ENCODE measurements at places on chromosomes 7 and 10.
A peak's percentile ranks its signal among the peaks of the same experiment; 100 is the strongest.

GRCh38 chr10:47092831-47093230 is 181.6 kb downstream of the PTPN20 start:
- DNase-seq: no peak
- no peak overlapping the region for H3K4me3 ChIP-seq
- H3K4me1 ChIP-seq: no peaks in the 10 kb centered on the region
- no peaks in the 10 kb centered on the region for H3K36me3 ChIP-seq
- no peak overlapping the region for H3K27ac ChIP-seq

DNA sequence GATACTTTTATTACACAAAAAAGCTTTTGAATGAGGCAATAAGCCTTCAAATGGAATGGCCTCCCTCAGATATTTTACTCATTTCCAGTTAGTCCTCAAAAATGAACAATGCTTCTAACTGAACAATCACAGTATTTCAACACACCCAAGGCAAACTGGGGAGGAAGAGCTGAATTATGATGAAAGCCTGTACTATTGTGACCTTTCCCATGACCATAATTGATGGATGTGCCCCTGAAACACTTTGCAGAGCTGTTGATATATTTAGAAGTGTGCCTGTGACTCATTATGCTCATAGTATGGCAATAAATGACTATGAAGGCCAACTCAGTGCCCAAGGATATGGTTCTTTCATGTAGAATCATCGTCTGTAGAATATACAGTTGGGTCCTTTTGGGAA is 248.1 kb downstream of the AHR start:
- H3K4me3 ChIP-seq: no peak overlapping the region
- peaks cover 30% of the 10 kb centered on the region for H3K4me1 ChIP-seq
- no peak overlapping the region for H3K27ac ChIP-seq
- DNase-seq: no peak

- H3K4me3 ChIP-seq: no peak overlapping the region
- H3K4me1 ChIP-seq: no peaks in the 10 kb centered on the region
- peaks cover 8% of the 10 kb centered on the region for H3K27me3 ChIP-seq
Observed at GRCh38 chr10:15747632-15748031, 27.9 kb upstream of the ITGA8 start.

DNA sequence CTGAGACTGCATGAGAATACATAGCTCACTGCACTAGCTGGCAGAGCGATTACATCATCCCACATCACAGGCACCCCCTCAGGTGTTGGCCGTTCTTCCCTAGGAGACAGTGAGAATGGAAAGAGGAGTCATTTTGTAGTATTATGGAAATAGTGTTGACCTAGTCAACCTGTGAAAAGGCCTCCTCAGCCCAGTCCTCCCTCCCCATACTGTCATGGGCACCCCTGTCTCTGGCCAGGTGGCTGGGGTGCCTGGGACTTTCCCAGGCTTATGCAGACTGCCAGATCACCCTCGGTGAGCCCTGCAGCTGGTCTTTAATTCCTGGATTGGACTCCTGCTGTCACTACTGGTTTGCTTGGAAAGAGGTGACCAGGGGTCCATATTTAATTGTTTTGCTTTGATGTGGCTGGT is 4.0 kb downstream of the INPP5A start:
- H3K36me3 ChIP-seq: no peaks in the 10 kb centered on the region
- H3K27me3 ChIP-seq: no peaks in the 10 kb centered on the region
- H3K4me1 ChIP-seq: peaks cover 44% of the 10 kb centered on the region
- no peak overlapping the region for H3K4me3 ChIP-seq
- peak overlapping the region; percentile 63 for H3K27ac ChIP-seq

GRCh38 chr7:107302250-107302847 is 133.5 kb downstream of the HBP1 start:
- peaks cover 6% of the 10 kb centered on the region for H3K36me3 ChIP-seq
- H3K27ac ChIP-seq: no peak overlapping the region
- H3K4me1 ChIP-seq: no peaks in the 10 kb centered on the region
- no peaks in the 10 kb centered on the region for H3K27me3 ChIP-seq
- H3K4me3 ChIP-seq: no peak overlapping the region

- H3K27me3 ChIP-seq: peaks cover 13% of the 10 kb centered on the region
- no peak overlapping the region for H3K4me3 ChIP-seq
- DNase-seq: no peak
- H3K27ac ChIP-seq: no peak overlapping the region
Observed at GRCh38 chr10:62788861-62789467, 15.6 kb upstream of the ADO start.

GRCh38 chr7:144069511-144069910 is at the start of gene OR2A25:
Gene OR2A25 (plus strand): TSS chr7:144069811. CDS start chr7:144074220, 4,409 bp downstream.
- no peak within 1 kb of the TSS for H3K4me3 ChIP-seq
- no peaks in the 10 kb centered on the region for H3K4me1 ChIP-seq
- DNase-seq: no peak
- H3K27ac ChIP-seq: no peak within 1 kb of the TSS
- no peaks in the 10 kb centered on the region for H3K36me3 ChIP-seq

DNA sequence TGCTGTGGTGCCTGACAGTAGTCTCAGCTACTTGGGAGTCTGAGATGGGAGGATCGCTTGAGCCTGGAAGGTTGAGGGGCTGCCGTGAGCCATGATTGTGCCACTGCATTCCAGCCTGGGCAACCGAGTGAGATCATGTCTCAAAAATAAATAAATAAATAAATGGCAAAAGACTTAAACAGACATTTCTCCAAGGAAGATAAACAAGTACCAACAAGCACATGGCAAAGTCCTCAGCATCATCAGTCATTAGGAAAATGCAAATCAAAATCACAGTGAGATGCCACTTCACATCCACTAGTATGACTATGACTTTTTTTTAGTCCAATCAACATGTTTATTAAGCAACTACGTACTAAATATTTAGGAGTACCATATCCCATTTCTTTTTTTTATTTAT is 21.3 kb upstream of the KPNA7 start:
- H3K4me3 ChIP-seq: no peak overlapping the region
- H3K4me1 ChIP-seq: no peaks in the 10 kb centered on the region
- H3K27ac ChIP-seq: no peak overlapping the region
- no peaks in the 10 kb centered on the region for H3K27me3 ChIP-seq
- no peaks in the 10 kb centered on the region for H3K36me3 ChIP-seq

DNA sequence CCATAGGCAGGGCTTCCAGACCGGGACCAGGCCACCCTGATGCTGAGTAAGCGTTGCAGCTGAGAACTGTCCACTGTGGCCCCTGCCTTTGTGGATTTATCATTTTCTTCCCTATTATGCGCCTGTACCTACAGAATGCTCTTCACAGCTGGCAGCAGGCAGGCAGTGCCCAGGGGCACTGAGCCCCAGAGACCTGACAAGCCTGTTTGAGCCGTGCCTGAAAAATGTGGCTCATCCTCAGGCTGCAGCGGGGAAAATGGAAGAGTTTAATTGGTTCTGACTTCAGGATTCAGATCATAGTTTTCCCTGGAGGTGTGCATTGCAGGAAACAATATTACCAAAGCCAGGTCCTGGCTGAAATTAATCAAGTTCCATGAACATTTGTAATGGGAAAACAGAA is 200.2 kb downstream of the ZNF438 start:
- no peak overlapping the region for H3K4me3 ChIP-seq
- no peak for DNase-seq
- H3K36me3 ChIP-seq: no peaks in the 10 kb centered on the region
- H3K27ac ChIP-seq: peak overlapping the region; percentile 64

DNA sequence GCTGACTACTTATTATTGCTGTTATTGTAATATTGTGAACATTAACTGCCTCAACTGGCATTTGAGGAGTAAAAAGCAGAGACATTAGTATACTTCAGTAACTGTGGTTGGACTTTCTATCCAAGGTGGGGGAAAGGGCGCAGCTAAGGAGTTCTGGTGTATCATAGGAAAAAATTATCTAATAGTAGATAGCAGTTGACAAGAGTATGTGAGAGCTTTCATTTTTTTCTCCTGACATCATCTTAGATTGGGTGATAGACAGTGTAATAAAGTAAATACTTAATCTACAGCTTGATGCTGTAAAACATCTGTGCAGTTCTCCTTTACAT is 68.9 kb downstream of the PHTF2 start:
- peaks cover 26% of the 10 kb centered on the region for H3K36me3 ChIP-seq
- DNase-seq: no peak
- H3K4me3 ChIP-seq: no peak overlapping the region
- peaks cover 26% of the 10 kb centered on the region for H3K4me1 ChIP-seq
- peak overlapping the region; percentile 75 for H3K27ac ChIP-seq

DNA sequence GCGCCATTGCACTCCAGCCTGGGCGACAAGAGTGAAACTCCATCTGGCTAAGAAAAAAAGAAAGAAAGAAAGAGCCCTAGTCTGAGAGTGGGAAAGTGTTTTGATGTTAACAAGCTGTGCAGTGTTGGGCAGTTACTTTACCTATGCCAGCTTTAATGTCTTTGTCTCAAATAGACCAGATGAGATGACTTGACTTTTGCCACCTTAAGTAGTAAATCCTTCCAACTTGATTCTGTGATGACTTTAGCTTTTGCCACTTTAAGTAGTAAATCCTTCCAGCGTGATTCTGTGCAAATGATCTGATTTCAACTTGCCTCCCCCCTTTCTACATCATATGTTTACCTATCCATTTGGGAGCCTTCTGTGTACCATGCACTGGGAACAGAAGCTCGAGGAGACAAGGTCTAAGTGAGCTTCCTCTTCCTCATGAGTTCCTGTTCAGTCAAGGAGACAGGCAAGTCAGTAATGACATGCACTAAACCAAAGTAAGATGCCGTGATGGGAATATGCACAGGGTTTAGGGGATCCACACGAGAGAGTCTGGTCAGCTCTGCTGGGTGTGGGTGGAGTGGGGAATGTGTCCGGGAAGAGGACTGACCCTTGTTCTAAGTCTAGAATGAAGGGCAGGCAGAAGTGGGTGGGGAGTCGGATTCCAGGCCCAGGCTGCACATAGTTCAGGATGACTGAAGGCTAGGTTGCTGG is 17.2 kb downstream of the INPP5F start:
- H3K36me3 ChIP-seq: no peaks in the 10 kb centered on the region
- no peak overlapping the region for H3K4me3 ChIP-seq
- H3K4me1 ChIP-seq: peaks cover 10% of the 10 kb centered on the region

DNA sequence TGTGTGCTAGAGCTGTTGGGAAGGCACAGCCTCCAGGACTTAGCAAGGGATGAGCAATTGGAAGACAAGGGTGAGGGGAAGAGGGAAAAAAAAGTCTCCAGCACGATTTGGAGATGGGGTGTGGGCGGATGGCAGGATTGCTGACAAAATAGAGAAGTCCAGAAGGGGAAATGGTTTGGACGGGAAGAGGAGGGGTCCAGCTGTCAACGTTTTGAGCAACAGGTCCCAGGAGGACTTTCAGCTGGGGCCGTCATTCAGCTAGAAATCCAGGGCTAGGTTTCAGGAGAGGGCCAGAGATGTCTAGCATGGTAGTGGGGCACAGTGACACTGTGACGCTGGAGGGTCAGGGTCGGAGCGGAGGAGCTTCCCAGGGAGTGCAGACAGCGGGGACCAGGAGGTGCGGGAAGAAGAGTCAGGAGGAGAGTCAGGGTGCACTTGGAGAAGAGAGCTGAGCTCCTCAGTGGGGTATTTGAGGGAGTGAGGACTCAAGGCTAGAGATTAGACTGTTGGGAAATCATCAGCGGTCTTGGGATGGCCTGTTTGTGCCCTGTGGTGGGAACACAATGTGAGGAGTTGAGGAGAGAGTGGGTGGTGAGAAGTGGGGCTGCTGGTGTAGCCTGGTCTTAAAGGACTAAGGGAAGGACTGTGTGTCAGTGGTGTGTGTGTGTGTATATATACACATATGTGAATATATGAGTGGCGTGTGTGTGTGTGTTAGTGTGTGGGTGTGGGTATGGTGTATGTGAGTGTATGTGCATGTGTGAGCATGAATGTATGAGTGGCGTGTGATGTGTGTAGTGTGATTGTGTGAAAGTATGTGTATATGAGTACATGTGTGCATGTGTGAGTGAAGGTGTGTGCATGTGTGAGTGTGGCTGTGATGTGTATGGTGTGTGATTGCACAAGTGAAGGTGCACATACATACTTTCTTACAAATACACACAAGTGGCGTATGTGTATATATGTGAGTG is 3.8 kb downstream of the ZYX start:
- H3K4me1 ChIP-seq: peaks cover 8% of the 10 kb centered on the region
- DNase-seq: no peak
- peaks cover 8% of the 10 kb centered on the region for H3K36me3 ChIP-seq
- H3K4me3 ChIP-seq: no peak overlapping the region
- no peak overlapping the region for H3K27ac ChIP-seq
- no peaks in the 10 kb centered on the region for H3K27me3 ChIP-seq

DNA sequence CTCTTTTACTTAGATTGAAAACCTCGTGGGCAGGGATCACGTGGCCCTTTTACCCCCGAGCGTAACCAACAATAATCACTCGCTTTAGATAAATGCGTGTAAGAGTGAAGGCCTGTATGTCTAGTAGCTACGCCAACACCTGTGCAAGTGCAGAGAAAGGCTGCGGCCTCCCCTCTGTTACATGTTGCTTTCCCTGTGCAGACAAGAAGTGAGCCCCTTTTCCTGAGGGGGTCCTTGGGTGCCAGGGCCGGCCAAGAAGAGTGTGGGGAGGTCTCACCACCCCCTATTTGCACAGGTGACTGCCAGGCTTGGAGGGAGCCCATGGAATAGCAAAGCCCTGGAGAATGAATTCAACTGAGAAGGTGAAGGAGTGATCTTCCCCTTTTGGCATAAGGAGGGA is 35.6 kb upstream of the CNPY1 start:
- H3K4me3 ChIP-seq: no peak overlapping the region
- H3K27me3 ChIP-seq: peaks cover 61% of the 10 kb centered on the region
- peaks cover 8% of the 10 kb centered on the region for H3K4me1 ChIP-seq
- no peak overlapping the region for H3K27ac ChIP-seq
- no peaks in the 10 kb centered on the region for H3K36me3 ChIP-seq
- no peak for DNase-seq

DNA sequence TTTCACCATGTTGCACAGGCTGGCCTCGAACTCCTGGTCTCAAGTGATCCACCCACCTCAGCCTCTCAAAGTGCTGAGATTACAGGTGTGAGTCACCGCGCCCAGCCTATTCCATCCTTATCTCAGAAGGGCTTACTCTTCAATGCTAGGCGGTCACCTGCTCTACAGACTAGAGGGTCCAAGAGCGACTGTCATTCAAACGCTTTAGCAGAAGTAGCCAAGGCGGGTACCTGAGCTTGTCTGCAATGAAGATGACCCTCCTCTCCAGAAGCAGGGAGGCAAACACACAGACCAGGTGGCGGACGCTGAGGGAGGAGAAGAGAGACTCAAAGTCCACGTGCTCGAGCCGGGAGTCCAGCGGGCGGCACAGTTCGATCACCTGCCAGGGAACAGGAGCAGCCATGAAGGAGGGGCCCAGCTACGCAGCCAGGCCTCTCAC is 65.1 kb upstream of the MKRN1 start:
- no peak for DNase-seq
- no peak overlapping the region for H3K27ac ChIP-seq
- no peaks in the 10 kb centered on the region for H3K27me3 ChIP-seq
- peaks cover 12% of the 10 kb centered on the region for H3K36me3 ChIP-seq
- H3K4me1 ChIP-seq: peaks cover 34% of the 10 kb centered on the region

GRCh38 chr7:31583526-31583925 is 69.6 kb downstream of the ITPRID1 start:
- no peak for DNase-seq
- no peaks in the 10 kb centered on the region for H3K4me1 ChIP-seq
- H3K36me3 ChIP-seq: no peaks in the 10 kb centered on the region
- H3K27me3 ChIP-seq: peaks cover 2% of the 10 kb centered on the region
- no peak overlapping the region for H3K27ac ChIP-seq
- no peak overlapping the region for H3K4me3 ChIP-seq

GRCh38 chr7:123220396-123220795 is 20.6 kb upstream of the SLC13A1 start:
- H3K4me1 ChIP-seq: no peaks in the 10 kb centered on the region
- no peak overlapping the region for H3K4me3 ChIP-seq
- peaks cover 10% of the 10 kb centered on the region for H3K36me3 ChIP-seq
- no peaks in the 10 kb centered on the region for H3K27me3 ChIP-seq
- no peak for DNase-seq

Data from mesothelial cell of epicardium (in vitro differentiated cells).